ENCODE measurements at places on chromosomes 2 and 18. TPM values are rescaled to one million over a fixed set of nuclear protein-coding genes. Genes with fewer than 3 reads are reported as not detected.

GRCh38 chr18:76374330-76375281 is 120.4 kb downstream of the ZNF516 start:
- no peak for DNase-seq

DNA sequence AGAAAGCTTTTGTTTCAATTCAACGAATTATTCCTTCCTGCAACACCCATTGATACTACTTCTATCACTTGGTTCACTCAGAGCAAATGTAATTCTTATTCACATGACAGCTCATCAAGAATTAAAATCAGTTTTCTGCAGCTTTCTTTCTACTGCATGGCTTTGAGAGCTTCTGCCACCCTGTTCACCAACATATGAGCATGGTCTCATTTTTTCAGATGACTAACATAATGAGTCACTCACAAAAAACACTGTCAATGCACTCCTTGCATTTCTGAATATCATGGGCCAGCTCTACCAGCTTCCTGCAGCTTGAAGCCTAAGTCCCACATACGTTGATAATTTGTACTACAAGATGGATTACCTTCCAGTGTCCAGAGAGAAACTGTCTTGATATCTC is 342.9 kb downstream of the LRATD1 start:
- DNase-seq = no peak

- DNase-seq = no peak
Measured at GRCh38 chr2:38621018-38621417, 18.3 kb upstream of the HNRNPLL start.

DNA sequence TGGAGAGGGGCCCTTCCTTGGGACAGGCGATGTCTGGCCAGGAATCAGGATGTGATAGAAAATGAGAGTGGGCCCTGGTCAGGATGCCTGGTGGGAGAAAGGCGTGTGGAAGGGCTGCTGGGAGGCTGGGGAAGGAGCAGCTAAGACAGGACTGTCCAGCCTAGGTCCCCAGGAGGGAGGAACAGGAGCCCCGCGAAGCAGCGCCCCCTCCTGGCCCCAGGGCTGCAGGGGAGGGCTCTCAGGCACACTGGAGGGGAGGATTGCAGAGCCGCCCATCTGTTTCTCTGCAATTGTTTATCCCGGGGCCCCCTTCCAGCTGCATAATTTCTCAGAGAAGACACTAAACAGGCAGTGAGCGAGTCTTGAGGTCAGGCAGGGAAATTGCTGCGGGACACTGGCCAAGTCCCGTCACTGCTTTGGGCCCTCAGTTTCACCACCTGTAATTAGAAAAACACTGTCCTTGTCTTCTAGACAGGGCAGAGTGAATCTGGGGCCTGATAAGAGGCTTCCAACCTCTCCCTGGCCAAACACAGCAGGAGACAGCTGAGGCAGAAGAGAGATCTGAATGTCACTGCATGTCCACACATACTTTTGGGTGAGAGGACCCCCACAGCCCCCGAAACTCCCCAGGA is 3.9 kb upstream of the NPPC start:
- DNase-seq = peak; percentile 72

- no peak for DNase-seq
Measured at GRCh38 chr18:5068851-5069250, 128.2 kb downstream of the AKAIN1 start.

GRCh38 chr2:39517102-39517436 is 80.0 kb upstream of the MAP4K3 start:
- no peak for DNase-seq

- peak; percentile 72 for DNase-seq
Measured at GRCh38 chr2:217919781-217920351, 82.9 kb downstream of the TNS1 start.

- DNase-seq = no peak
Measured at GRCh38 chr18:80202264-80202998, 44.9 kb downstream of the PARD6G start.

DNA sequence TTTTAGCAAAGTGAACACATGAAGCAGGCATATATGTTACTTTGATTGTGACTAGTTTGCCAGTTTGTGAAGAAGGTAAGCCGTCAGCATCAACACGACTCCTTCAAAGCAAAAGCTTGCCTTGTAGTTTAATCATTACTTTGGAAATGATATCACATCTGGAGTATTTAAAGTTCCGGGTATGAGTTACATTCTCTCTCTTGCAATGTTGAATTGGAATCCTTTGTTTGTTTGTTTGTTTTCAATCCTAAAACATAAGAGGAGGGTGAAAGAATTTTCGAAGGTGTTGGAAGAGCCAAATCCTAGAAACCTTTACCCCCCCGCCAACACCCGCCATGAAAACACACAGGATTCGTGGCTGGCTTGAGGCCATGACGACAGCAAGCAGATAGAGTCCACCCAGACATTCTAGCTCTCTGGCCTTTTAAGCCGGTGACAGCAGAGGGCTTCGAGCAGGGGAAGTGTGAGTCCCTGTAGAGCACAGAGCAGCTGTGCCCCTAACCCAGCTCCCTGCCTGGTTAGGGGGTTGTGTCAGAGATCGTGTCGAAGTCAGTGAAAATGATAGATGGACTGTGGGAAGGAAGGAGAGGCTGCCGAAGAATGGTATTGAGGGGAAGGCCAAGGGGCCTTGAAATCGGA is 103.8 kb upstream of the SMIM21 start:
- no peak for DNase-seq

DNA sequence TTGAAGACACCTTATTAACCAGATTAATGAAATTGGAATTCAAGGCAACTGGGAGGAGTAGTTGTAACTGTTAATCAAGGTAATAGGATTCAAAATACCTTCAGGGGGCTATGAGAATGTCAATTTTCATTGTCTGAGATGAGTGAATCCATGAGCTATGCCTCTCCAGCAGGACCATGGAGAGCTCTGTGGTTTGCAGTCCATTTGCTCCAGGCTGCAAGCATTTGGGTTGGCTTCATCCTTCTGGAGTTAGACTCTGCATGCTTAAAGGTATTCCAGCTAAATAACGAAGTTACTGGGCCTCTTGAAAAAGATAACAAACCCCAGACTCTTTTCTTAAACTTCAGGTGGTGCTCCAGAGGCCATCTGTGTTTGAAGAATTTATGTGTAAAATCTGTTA is 207.1 kb upstream of the SLC8A1 start:
- no peak for DNase-seq

DNA sequence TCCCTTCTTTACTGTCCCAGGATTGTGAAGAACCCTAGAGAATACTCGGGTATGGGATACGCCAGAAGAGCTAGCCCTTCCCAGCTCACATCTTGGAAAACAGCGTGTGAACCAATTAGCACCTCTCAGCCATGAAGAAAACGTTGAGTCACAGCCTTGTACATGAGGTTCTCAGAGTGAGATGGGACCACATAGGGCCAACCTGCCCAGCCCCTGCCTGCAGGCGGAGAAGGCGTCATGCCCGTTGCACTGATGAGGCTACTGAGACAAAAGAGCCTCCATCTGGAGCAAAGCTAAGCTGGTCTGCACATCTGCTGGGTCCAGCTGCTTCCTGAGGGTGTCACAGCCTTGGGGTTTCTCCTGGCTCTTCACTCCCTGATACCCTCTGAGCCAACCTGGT is 92.2 kb downstream of the LBH start:
- DNase-seq = no peak

DNA sequence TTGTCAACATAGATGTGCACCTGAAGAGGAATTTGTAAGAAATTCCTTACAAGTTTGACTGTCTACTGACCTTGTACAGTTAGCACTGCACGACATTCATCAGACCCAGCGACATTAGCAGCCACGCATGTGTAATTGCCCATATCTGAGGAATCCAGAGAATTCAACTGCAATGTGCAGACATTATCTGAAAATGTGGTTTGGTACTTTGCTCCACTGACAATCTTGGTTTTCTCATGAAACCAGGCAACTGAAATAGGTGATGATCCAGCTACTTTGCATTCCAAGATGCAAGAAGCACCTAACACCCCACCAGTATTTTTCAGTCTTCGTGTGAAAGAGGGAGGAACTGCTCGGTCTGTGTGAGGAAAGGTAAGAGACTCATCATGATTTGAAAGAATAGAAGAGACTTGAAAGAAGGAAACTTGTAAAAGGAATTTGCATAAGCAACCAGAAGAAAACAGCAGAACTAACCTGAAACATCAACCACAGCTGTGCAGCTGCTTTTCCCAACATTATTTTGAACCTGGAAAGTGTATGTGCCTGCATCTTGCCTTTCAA is 83.4 kb downstream of the TTN start:
- DNase-seq = no peak

The CYRIA gene
- 3.7 TPM for total RNA-seq

The KCNIP3 gene
- total RNA-seq = 6.5 TPM

The NR4A2 gene
- total RNA-seq = 1.1 TPM

The MC4R gene
- total RNA-seq = not detected

The DDX1 gene
- 112 TPM for total RNA-seq

The AQP12B gene
- not detected for total RNA-seq

The CLEC4F gene
- total RNA-seq = 0.13 TPM

The NT5C1B gene
- total RNA-seq = not detected

All from cardiac septum (tissue), 1 donor.